ENCODE measurements at places on chromosomes 1 and 21. TPM values are rescaled to one million over a fixed set of nuclear protein-coding genes. Genes with fewer than 3 reads are reported as not detected.

COL11A1 gene
- not detected for total RNA-seq

IGSF21 gene
- total RNA-seq = not detected

SLAMF8 gene
- total RNA-seq = not detected

SDC3 gene
- total RNA-seq = not detected

OR14K1 gene
- total RNA-seq = not detected

BMP8A gene
- not detected for total RNA-seq

EPHA10 gene
- not detected for total RNA-seq

CLCA2 gene
- total RNA-seq = not detected

SLAMF9 gene
- total RNA-seq = not detected

FTCD gene
- total RNA-seq = 0.44 TPM

CD34 gene
- not detected for total RNA-seq

GJC2 gene
- total RNA-seq = 2.4 TPM

Data from CD4-positive, alpha-beta T cell (primary cell).